Adrenal gland (tissue), 19 donors: ENCODE measurements at places on chromosomes 7 and 10.

DNA sequence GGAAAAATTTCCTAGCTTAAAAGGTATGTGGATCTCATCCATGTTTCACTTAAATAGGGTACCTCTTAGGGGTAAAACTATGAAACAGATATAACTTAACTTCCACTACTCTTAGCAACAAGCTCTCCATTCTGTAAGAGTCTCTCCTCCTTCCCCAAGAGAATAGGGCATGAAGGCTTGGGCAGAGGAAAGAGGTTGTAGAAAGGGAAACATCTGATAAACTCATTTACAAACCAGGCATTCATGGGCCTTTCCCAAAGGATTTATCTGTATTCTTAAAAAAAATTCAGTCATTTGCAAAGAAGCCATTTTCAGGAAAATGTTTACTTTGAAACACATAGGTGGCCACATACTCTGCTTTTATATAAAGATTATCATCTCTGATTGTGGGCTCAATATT is 82.7 kb downstream of the SEMA3A start:
- no peaks in the 10 kb centered on the region for H3K27me3 ChIP-seq
- DNase-seq: no peak
- no peak overlapping the region for H3K27ac ChIP-seq
- no peaks in the 10 kb centered on the region for H3K4me1 ChIP-seq

- no peaks in the 10 kb centered on the region for H3K4me1 ChIP-seq
- H3K36me3 ChIP-seq: no peaks in the 10 kb centered on the region
Measured at GRCh38 chr10:30103595-30104320, 44.4 kb upstream of the JCAD start.

DNA sequence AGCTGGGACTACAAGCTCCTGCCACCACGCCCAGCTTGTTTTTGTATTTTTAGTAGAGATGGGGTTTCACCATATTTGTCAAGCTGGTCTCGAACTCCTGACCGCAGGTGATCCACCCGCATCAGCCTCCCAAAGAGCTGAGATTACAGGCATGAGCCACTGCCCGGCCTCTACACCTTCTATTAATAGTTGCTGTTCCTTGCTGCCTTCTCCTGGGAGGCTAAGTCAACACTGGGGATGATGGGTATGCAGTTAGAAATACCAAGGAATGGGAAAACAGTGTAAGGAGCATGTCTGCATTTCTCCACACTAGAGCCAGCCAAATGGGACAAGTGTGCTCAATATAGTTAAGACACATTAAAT is 97.3 kb upstream of the PDLIM1 start:
- DNase-seq: no peak
- no peaks in the 10 kb centered on the region for H3K36me3 ChIP-seq
- peak overlapping the region; percentile 50 for H3K27ac ChIP-seq
- H3K4me3 ChIP-seq: no peak overlapping the region
- no peaks in the 10 kb centered on the region for H3K27me3 ChIP-seq

DNA sequence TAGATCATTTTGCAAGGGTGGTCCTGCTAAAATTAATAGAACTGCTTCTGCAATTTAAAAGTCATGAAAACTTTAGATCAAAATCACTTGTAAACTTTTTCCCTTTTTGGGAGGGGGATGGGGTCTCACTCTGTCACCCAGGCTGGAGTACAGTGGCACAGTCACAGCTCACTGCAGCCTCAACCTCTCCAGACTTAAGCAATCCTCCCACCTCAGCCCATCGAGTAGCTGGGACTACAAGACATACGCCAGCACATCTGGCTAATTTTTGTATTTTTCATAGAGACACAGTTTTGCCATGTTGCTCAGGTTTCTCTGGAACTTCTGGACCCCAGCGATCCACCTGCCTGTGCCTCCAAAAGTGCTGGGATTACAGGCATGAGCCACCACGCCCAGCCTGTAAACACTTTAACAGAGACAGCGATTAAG is 79.7 kb downstream of the LRRC17 start:
- H3K27ac ChIP-seq: peak overlapping the region; percentile 36
- H3K36me3 ChIP-seq: no peaks in the 10 kb centered on the region
- H3K4me3 ChIP-seq: no peak overlapping the region
- H3K27me3 ChIP-seq: no peaks in the 10 kb centered on the region
